ENCODE measurements at places on chromosomes 12 and 14.

GRCh38 chr14:52873694-52874093 lies 77.2 kb downstream of the FERMT2 start:
- no peak for DNase-seq

DNA sequence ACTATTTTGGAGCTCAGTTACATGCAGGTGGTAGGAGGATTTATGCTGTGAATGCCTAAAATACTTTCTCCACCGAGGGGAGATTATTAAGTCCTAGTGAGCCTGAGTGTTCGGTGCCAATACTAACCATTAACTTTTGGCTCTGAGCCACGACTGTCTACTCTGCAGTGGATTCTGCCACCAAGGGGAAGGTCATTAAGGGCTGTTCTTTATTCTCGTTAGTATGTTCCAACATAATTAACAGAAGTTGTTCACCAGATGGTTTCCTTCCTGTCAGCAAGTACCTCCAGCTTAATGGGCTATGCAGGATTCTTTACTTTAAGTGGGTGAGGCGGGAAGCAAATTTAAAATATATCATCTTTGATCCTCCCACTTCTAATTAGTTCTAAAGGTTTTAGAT lies 326.3 kb downstream of the BMP4 start:
- peak; percentile 99 for DNase-seq

- no peak for DNase-seq
Observed at GRCh38 chr12:44968965-44969364, 81.9 kb downstream of the DBX2 start.

GRCh38 chr12:89357297-89357730 lies 5.0 kb upstream of the DUSP6 start:
- DNase-seq: no peak

DNA sequence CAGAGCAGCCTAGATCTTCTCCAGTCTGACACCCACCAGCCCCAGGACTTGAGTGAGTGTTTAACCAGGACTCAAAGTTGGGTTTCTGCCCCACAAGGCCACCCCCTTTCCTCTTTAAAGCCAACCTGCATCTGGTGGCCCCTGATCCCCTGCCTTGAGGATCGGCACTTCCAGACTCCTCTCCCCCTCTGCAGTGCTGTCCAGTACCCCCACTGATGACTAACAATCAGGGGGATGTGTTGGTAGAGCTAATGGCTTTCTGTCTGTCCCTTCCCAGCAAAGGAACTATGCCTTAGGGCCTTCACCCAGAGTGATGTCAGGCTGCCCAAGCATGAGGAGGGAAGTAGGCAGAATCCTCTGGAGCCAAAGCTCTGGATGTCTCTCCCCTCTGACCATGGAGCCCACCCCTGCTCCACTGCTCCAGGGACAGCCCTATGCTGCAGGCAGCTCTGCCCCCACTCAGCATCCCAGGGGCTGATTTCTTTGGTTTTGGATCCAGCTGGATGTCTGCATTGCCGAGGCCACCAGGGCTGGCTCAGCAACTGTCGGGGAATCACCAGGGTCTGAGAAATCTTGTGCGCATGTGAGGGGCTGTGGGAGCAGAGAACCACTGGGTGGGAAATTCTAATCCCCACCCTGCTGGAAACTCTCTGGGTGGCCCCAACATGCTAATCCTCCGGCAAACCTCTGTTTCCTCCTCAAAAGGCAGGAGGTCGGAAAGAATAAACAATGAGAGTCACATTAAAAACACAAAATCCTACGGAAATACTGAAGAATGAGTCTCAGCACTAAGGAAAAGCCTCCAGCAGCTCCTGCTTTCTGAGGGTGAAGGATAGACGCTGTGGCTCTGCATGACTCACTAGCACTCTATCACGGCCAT lies 42.9 kb downstream of the DAD1 start:
- no peak for DNase-seq

- DNase-seq: no peak
Observed at GRCh38 chr12:24360907-24361306, 411.4 kb upstream of the SOX5 start.

- peak; percentile 64 for DNase-seq
Observed at GRCh38 chr14:28831126-28831525, 64.5 kb downstream of the FOXG1 start.

DNA sequence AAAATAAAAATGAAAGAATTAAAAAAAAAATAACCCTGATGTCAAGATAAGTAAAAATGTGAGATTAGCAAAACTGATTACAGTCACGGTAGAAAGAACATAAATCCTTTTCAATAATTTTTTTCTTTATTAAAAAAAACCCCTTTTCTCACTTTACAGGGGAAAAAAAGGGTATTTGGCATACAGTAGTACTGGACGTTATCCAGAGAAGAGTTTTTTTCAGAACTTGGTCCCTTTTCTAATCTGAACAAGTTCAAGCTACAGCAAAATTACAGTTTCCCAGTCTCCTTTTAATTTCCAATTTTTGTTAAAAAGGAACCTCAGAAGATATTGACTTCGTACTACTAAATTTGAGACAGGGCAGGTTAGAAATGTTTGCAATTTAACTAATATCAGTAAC lies 134.7 kb upstream of the DCN start:
- DNase-seq: no peak

DNA sequence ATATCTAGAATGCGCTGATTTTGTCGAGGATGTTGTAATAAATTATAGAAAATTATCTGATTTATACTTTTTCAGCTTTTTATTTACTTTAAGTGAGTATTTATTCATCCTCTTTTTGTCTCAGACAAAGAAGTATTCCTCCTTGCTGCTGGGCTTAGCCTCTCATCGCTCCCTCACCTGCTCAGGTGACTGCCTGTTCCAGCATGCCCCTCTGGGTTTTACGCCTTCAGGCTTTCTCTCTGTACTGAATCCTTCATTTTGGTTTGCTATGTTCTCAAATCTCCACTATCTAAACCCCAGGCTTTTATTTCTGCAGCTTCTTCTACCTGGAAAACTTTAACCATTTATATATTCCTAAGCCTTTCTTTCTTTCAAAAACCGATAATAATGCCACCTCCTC lies 1650.9 kb upstream of the SEL1L start:
- no peak for DNase-seq

- no peak for DNase-seq
Observed at GRCh38 chr12:79426121-79426520, 264.6 kb downstream of the PAWR start.

DNA sequence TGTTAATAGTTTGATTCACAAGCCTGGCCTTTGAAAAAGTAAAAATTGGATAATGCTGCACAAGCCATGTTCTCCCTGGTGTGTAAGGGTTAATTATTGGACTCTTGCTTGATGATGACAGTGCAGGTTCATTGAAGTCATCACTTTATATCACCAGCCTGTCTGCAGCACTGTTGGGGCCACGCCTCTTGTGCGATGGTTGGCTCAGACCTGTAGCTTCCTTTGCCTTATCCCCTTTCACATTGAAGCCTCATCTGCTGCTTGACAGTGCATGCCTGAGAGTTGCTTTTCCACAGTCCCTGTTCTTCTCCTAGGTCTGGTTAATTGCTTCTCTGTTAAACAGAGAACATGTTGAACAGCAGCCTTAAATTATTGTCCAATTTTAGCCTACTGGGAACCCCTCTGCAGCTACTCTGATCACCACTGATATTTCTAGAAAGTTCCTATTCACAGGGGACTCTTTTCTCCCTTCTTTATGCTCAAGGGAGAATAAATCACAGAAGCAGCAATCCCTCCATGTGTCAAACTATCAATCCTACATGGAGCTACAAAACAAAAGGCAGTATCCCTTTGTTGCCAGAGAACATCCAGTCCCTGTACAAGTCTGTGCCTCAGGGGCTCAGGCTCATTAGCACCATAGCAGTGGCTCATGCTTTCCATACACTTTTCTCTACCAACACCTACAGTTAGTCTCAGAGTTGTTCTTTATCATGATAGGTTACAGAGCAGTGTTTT lies 322.1 kb downstream of the RGS6 start:
- DNase-seq: no peak

DNA sequence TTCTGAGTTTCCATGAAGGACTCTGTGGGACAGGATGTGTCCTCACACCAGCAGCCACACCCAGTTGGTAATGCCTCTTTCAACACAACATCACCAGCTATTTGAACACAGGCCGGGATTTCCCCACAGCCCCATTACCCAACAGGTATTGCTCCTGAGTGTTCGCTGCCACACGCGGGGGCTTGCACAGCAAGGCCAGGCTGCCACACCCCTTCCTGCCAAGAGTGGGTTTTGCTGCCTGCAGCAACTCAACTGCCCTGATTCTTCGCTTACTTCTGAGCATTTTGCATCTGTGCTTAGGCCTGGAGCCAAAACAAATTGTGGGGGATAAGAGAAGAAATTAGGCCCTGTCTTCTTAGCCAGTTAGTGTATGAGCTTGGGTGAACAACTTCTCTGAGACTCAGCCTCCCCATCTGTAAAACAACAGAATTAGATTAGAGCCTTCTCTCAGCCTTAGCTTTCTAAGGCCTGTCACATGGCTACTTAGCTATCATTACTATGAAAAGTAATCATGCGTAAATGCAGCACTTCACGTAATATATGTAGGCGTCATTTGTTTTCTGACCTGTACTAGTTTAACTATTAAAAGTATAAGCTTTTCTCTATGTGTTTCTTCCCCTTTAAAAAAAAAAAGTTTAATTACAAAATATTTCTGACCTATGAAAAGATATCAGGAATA lies 20.0 kb downstream of the CKAP4 start:
- no peak for DNase-seq

- DNase-seq: no peak
Observed at GRCh38 chr12:62763861-62764645, 170.9 kb downstream of the PPM1H start.

All from NCI-H524 (cell line).